ENCODE measurements at places on chromosomes 2 and 18.

- DNase-seq, result peak; percentile 42
Observed at GRCh38 chr2:8090748-8091700, 590.8 kb upstream of the ID2 start.

DNA sequence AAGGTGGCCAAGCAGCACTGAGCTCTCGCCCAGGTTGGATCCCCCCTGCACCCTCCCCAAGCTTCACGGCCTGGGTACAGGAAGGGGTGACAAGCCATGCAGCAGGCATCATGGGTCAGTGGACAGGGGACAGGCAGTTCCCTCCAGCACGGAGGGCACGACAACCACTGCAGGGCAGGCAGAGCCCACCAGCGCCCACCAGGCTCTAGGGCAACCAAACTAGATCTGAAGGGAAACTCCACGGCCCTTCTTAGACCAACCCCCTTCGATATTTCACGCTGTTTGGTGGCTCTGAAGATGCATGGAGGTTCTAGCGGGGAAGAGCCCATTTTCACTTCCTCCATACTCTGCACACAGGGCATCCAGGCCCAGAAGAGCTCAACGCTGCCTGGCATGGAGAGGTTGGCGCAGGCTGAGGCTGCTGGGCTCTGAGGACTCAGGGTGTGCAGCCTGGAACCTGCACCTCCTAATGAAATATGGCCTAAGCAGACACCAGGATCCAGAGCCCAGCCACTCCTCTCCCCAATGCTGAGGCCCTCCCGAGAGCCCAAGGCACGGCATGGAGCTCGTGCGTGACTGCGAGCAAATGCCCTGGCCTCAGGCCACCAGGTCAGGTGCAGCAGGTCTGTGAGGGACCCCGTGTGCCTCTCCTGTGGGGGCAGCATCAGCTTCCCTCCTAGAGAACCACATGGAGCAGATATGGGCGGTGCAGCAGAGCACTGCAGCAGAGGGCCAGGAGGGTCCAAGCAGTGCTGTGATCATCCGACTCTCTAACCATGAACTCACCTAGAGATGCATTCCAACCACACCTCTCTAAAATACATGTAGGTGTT is 8.7 kb upstream of the MTERF4 start:
- DNase-seq, result no peak

DNA sequence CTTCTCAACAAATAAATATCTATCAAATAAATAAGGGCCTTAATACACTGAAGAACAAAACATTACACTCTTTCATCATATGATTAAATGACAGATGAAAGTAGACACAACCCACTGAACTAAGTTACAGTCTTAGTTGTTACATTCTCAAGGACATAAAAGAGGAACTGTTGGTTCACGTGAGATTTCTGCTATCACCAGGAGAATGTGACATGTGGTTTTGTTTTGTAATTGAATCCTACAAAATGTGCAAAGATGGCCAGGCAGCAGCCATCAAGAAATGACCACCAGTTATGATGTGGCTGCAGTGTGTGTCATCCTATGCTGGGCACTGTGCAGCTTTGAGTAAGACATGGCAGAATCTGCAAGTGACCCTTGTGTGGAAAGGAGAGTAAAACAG is 310.6 kb upstream of the PIK3C3 start:
- no peak for DNase-seq

- no peak for DNase-seq
Observed at GRCh38 chr2:209771474-209772289, at the start of gene UNC80. TSS of gene UNC80 (plus strand) at chr2:209771832. CDS start at chr2:209772073, 241 bp downstream.

DNA sequence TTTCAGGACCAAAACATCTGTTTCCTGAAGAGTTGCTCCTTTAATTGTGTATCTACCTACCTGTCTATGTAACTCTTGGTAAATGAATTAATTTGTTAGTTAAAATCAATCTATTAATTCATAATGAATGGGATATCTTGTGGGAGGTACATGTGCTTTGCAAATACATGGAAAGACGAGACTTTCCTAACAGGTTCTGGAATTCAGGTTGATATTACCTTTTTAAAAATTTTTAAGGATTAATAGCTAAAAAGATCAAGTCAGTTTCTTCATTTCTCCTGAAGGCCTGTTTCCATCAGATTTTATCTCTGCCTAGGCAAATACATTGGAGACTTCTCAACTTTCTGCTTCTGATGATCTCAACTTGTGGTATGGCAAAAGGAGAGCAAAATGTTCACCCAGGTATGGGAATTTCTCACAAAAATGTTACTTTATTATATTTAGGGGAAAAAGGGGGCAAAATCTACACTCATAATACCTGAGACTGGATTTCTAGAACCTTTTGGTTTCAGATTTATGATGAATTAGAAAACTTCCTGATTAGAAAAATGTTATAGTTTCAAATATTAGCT is 7.4 kb downstream of the TFPI start:
- DNase-seq, result no peak

DNA sequence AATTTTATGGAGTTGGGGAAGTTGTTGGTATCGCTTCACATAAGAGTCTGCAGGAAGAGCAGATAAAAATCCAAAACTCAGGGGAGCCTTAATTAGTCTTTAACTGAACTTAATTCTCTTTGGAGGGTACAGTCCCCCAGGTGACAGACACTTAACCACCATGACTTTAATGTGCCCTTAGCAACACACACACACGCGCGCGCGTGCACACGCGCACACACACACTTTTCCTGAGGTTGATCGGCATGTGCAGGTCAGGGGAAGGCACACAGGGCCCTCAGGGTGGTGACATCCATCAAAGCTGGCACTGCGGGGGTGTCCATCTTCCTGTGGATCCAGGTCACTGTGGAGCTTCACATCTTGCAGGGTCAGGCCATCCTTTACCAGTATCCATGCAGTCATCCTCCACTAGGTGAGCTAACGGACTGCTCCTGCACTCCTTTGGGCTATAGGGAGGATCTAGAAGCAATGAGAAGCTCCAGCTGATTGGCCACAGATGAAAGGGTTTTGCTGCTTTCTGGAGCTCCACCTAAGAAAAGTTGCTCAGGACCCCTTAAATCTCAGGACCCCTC is 21.9 kb upstream of the NCK2 start:
- DNase-seq, result no peak

- no peak for DNase-seq
Observed at GRCh38 chr18:37430357-37431076, 135.1 kb downstream of the CELF4 start.

DNA sequence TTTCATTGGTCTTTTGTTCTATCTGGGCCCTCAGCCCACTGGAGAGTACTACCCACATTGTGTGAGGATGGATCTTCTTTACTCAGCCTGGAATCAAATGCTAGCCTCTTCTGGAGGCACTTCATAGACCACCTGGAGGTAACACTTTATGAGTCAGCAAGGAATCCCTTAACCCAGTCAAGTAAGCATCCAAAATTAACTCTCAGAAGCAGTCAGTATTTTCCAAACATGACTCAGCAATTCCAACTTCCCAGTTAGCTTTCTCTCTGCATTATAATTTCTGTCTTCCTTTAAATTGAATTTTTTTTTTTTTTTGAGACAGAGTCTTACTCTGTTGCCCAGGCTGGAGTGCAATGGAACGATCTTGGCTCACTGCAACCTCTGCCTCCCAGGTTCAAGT is 142.7 kb downstream of the ACKR3 start:
- no peak for DNase-seq

DNA sequence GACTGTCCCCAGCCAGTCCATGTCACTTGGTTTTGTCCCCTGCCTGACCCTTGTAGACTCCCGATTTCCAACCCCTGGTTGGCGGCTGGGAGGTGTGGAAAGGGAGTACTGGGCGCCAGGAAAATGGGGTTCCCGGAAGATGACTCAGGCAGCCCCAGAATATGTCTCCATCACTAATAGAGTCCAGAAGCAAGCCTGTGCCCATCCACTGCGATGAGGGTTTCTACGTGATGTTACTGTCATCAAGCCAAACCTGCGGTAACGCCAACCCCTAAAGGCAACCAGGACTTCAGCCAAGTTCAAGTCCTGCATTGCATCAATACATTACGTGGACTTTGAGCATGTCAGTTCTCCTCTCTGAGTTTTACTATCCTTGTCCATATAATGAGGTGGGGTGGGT is 62.0 kb upstream of the TAF1B start:
- peak; percentile 81 for DNase-seq

DNA sequence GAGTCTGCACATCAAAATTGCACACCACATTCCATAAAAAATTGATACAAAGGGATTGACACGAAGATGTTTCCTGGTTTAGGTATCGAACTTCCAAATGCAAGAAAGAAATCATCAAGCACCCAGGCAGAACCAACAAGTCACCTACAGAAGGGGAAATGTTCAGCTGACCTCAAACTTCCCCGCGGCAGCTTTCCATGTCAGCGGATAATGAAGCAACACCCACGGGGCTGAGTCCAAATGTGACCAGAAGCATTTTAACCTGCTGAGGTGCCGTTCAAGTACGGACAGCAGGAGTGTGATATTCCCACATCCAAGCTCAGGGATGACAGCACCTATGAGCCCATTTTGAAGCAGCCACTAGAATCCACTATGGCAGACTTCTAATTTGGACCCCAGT is 124.9 kb downstream of the GALNT14 start:
- DNase-seq, result no peak

DNA sequence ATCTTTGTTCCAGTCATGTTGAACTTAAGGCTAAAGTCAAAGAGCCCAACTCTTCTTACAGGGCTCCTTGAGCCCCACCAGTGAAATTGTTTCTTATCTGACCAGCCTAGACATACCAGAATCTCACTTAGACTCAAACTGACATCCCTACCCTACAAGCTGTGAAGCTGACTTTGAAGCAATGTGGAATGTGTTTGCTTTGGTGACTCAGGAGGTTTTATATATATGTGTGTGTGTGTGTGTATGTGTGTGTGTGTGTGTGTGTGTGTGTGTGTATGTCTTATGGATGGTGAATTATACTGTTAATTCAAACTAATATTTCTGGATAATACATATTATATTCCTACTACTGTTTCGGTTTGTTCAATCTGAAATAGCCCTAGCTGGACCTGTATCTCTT is 67.3 kb downstream of the CAMKMT start:
- DNase-seq, result no peak

DNA sequence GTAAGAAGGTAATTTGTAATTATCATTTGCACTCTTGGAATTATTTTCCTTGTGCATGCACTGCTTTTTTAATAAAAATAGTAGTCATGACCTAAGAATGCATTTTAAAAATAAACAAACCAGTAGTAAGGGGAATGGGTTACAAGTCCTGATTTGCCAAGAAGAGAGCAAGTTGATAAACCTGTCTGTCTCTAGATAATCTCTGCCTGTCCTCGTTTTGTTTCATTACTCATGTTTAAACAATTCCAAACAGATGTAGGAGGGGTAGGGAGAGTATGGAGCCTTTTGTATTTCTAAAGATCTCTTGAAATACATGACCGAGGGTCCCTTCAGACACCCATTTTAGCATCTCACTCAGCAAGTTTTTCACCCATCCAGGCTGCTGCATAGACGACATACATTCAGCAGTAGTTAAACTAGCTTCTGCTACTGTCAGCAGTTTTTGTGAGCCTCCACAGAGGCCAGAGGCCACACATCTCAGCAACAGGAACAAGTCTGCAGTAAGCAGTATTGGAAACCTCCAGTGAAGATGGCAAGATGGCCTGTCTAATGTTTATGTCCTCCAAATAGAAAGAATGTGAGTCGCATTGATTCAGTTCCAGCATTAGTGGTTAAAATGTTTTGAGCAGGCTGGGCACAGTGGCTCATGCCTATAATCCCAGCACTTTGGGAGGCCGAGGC is 2.3 kb upstream of the EXOC6B start:
- DNase-seq, result peak; percentile 24

DNA sequence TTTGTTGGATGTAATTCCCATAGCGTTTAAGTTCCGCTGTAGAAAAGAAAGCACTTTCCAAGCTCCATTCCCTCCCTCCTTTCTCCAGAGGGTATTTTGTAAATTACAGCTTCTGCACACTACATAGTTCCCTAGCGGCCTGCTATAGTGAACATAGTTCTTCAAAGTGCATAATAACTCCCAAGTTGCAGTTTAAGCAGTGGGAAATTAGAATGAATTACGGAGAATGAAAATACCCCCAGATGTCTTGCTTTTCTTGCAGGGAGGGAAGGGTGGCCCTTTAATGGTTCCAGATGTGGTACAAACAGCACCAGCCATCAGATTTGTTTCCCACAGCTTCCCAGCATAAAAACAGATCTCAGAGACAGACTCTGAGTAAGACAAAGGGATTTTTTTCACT is 893.9 kb downstream of the SUCLG1 start:
- no peak for DNase-seq

GRCh38 chr2:131572175-131572574 is 44.5 kb downstream of the CCDC74A start:
- no peak for DNase-seq

- no peak for DNase-seq
Observed at GRCh38 chr18:11146947-11147345, 2.4 kb downstream of the PIEZO2 start.

GRCh38 chr18:73790587-73790986 is 357.0 kb downstream of the FBXO15 start:
- DNase-seq, result no peak

DNA sequence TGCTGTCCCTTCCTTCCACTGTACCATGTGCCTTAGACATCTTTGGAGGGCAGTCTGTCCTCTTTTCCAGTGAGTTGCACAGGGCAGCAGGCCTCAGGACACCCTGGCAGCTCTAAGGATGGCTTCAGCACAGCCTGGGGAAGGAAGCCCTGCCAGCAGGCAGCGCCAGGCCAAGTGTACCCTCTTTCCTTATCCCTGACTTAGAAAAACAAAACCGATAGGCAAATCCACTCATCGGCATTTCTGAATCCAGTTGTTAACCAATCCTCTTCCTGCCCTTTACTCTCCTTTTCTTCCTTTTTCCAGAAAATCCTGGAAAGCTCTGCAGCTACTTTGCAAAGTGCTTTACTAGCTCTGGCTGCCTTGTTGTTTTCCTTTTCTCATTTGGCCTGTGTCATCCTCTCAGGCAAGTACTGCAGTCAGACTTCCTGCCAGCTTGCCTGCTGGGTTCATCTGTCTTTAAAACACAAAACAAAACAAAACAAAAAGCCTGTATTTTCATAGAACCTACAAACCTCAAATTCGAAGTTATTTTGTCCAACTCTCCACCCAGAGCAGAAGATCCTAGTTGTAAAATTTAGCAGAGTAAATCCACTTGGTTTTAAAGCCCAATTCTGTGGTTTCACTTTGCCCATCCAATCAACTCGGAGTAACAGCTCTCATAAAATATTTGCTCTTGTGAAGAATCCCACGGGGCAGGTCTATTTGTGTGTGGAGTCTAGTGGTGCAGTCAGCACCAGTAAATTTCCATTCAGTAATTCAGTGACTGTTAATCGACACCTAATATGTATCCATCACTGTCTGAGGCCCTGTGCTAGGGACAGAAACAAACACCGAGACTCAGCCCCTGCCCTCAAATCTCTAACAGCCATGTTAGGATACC is 45.2 kb downstream of the PCBP1 start:
- DNase-seq, result no peak

GRCh38 chr2:197992482-197993133 is 188.2 kb downstream of the PLCL1 start:
- DNase-seq, result no peak

- DNase-seq, result no peak
Observed at GRCh38 chr18:24826605-24827004, 366.2 kb downstream of the HRH4 start.

DNA sequence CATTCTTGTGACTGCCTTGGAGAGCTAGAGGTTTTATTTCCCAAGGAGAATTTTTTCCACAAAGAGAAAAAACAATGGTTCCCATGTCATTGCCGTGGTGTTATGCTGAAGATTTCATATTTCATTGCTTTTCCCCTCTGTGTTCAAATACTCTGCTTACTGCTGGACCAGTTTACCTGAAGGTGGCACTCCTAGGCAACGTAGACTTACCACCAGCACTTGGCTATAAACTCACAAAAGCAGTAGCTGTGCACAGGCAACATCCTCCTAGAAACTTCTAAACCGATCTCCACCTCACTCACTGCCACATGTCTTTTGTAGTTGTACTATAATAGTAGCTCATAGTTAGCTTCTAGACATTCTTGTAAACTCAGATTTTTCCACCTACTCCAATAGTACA is 1319.7 kb upstream of the CRIM1 start:
- DNase-seq, result no peak

Measured in AG09319 (cell line).